GM13976 (cell line): ENCODE measurements at places on chromosomes 5 and 9.

- peak; percentile 24 for DNase-seq
These were observed 820 bp upstream of the NFX1 start for GRCh38 chr9:33289496-33289895.

- peak; percentile 75 for DNase-seq
These were observed 69.3 kb downstream of the HSD17B3 start for GRCh38 chr9:96232539-96233241.

- DNase-seq = no peak
These were observed 22.6 kb upstream of the IQGAP2 start for GRCh38 chr5:76380346-76381066.

DNA sequence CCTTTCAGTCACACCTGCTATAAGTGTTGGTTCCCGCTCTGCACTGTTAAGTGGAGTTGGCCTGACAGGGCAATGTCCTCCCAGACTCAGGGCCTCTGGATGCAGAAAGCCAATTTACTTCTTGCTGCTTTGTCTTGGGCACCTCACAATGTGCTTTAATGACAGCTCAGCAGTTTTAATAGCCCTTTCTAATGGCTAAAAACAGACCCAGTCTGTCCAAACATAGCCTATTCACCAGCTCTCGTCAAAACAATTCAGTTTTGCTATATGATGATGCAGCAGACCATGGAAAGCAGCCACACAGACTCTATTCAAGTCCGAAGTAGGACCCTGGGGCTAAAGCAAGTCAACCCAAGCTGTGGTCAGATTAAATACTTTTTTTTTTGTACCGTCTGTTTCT lies 529.1 kb upstream of the SEMA6A start:
- no peak for DNase-seq

DNA sequence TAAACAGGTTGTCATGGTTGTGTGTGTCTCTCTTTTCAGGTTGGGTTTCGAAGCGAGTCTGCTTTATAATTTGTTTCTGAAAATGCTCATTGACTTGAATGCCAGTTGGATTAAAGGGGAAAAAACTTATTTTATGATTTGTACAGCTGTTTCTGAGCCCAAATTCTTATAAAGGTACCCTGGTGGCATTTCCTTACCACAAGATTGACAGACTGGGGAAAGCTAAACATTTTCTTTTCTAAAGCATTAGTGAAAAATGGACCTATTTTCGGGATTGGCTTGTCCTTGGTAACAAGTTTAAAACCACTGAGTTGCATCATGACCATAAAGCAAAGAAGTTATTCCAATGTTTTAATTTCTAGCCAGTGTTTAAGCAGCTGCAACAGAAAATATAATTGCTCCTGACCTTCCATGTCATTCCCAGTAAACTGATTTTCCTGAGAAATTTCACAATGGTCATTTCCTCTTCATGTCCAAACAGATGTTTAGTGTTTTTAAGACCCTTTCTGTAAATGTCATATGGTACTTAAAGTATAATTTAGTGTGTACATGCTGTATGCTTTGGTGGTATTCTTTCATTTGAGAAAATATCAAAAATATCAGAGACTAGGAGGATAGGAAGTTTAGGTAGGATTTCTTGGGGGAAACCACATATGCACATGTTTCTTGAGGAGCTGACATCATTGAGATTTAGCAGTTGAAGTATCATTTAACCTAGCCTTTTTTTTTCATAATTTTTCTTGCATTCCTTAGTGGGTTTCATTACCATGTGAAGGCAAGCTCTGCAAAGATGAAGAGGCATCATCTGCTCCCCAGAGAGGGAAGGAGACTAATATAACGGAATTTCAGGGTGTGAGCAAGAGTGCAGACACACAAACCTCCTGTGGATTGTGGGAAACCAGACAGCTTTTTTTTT lies 667.1 kb upstream of the RGMB start:
- no peak for DNase-seq

GRCh38 chr5:122999947-123000563 lies 36.5 kb downstream of the PPIC start:
- peak; percentile 81 for DNase-seq

- no peak for DNase-seq
These were observed 18.0 kb upstream of the FBP2 start for GRCh38 chr9:94611638-94612068.

DNA sequence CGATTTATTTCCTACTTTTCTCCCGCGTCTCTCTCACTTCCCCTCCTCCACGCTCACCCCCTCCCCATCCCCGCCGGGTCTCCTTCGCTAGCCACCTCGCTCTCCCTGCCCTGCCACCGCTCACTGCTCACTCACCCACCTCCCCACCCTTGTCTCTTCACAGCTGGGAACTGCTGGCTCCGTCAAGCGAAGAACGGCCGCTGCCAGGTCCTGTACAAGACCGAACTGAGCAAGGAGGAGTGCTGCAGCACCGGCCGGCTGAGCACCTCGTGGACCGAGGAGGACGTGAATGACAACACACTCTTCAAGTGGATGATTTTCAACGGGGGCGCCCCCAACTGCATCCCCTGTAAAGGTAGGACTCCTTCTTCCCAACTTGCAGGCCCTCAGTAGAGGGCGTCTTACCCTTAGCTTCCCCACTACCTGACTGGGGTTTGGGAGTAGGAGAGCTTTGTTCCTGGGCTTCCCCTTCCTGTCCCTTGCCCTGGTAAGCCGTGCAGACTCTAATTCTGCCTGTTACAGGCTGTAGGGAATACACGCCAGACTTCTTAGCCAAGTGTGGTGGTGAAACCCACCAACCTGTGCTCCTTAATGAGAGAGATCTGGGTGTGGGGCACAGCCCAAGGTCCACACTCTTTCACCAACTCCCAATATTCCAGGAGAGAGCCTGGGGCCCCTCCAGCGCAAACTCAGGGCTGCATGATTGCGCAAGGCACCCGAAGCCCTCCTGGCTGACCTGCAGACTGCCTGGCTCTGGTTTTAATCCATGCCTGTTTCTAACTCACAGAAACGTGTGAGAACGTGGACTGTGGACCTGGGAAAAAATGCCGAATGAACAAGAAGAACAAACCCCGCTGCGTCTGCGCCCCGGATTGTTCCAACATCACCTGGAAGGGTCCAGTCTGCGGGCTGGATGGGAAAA lies 2.5 kb downstream of the FST start:
- peak; percentile 48 for DNase-seq
